ENCODE measurements at places on chromosomes 12 and 14.

DNA sequence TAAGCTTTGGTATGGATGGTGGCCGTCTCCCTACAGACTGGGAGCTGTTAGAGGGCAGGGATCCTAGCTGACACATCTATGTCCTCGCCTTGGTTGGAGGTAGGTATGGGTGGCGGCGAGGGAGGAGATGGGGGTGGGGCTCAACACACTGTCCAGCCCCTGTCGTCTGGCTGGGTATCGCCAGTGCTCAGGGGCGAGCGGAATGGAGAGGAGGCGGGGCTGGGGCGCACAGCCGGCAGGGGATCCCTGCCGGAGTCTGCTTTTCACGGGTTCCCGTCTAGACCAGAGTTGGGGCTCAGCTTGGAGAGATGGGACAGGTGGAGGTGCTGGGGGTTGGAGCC lies 16.1 kb downstream of the TAMALIN start:
- DNase-seq, result no peak

DNA sequence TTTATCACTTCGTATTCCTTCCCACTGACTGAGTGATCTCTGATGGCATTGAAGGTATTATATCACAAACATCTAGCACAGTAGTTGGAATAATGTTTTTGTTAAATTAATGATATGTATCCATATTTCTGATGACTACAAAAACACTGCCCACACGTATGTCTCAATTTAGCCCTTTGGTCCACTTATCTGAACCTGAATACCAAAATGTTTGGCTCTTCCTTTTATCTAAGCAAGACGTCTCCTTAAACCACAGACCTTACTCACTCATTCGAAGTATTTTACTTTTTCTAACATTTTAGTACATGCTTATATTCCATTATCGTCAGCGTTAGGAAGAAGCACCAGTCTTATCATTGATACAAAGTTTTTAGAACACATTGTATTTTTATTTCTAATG lies 126.4 kb downstream of the PIK3C2G start:
- no peak for DNase-seq

DNA sequence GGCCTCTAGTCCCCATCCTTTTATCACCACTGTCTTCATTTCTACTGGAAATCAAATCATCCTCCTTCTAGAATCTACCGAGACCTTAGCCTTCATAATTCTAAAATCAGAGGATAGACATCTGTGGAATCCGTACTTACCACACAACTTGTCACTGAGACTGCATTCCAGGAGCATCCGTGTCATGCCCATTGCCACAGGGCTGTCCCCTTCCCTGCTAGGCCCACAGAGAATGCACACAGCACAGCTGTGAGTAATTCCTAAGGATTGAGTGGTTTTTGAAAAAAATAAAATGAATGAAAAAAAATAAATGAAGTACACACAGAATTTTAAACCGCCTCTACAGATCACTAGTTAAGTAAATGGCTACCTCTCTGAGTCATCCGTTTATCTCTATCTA lies 21.0 kb upstream of the MAGOHB start:
- DNase-seq, result no peak

GRCh38 chr14:104437703-104438102 lies 141.9 kb upstream of the C14orf180 start:
- no peak for DNase-seq

DNA sequence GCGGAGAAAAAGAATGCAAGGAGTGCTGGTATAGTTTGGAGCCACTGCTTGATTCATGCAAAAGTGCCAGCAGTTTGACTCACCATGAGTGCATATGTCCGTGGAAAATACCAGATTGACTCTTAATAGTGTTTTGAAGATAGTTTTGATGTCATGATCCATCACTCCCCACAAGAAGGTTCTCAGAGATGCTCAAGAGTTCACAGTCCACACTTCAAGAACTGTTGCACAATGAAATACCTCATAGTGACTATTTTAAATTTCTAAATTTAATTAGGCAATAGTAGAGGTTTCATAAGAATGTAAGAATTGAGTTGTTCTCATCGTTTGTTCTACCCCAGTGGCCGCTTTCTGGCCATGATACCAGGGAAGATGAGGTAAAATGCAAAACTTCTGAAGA lies 286.6 kb upstream of the RGS6 start:
- no peak for DNase-seq

DNA sequence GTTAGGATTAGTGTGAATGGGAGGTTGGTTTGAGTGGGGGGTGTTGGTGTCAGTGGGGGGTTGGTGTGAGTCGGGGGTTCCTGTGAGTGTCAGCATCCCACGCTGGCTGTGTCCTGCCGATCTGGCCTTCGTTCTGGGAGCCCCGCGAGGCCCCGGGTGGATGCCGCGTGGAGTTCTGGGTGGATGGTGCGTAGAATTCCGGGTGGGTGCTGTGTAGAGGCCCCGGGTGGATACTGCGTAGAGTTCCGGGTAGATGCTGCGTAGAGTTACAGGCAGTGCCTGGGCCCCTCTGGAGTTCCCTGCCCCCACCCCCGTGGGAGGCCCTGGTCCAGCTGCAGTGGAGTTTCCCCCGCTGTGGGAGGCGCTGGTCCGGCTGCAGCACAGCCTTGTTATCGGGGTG lies 8.7 kb downstream of the NOC4L start:
- DNase-seq, result no peak

DNA sequence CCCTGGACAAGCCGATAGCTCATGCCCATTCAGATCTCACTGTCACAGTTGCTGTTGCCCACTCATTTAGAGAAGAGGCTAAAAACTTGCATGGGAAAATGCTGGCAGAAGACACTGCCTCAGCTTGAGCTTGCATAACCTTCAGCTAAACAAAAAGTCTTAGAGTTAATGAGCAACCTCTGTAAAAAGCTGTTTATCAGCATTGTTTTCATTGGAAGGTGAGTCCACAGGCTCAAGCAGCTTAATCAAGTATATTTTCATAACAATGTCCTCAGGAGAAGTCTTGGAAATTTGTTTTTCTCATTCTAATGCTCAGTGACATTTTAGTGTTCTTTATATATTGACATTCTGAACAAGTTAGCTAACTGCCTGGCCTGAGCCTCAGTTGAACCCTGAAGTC lies 872.9 kb downstream of the TMTC2 start:
- no peak for DNase-seq

GRCh38 chr14:92586963-92587699 lies 73.5 kb downstream of the RIN3 start:
- DNase-seq, result no peak

- DNase-seq, result no peak
Observed at GRCh38 chr14:99880651-99881420, 87.6 kb downstream of the EML1 start.

- no peak for DNase-seq
Observed at GRCh38 chr12:26647088-26647487, 185.9 kb downstream of the ITPR2 start.

DNA sequence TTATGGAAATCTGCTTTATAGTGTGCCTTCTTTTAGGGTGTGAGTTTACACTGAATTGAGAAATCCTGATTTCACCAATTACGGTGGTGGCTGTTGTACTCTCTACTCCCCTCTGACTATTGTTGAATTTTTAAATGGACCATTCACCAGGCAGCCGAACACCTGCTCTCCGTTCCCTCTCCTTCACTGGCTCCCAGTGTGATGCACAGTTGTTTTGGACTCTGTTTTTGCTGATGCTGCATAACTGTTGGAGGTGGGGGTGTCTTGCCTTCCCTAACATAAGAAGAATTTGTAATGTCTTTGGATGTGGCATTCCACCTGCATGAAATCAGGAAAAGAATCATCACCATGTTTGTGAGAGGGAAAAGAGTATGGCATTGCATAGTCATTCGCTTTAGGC lies 341.2 kb downstream of the SNAPC1 start:
- DNase-seq, result no peak

DNA sequence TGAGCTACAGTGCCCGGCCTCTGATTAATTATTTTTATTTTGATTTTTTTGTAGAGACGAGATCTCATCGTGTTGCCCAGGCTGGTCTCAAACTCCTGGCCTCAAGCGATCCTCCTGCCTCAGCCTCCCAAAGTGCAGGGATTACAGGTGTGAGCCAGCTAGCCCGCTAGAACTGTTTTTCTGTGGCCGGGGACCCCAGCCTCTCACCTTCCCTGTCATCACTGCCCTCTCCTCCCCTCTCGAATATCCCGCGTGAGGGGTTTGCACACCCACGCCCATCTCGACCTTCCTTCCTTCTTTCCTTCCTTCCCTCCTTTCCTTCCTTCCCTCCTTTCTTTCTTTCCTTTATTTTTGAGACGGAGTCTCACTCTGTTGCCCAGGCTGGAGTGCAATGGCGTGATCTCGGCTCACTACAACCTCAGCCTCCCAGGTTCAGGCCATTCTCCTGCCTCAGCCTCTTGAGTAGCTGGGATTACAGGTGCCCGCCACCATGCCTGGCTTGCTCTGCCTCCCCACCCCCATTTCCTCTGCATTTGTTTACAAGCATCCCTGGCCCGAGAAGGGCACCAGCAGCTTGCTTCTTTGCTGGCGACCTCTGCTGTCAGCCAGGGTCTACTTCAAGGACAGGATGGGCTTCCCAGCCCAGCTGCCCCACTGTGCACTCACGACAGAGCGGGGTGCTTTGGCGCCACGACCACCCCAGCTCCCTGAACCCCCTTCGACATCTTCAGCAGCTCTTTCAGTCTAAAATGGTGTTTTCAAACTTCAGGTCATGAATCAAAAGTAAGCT lies 4.3 kb upstream of the TRAF3 start:
- no peak for DNase-seq
